ENCODE measurements at places on chromosomes 11 and 22. TPM values are rescaled to one million over a fixed set of nuclear protein-coding genes. Genes with fewer than 3 reads are reported as not detected.
A peak's percentile ranks its signal among the peaks of the same experiment; 100 is the strongest.

DNA sequence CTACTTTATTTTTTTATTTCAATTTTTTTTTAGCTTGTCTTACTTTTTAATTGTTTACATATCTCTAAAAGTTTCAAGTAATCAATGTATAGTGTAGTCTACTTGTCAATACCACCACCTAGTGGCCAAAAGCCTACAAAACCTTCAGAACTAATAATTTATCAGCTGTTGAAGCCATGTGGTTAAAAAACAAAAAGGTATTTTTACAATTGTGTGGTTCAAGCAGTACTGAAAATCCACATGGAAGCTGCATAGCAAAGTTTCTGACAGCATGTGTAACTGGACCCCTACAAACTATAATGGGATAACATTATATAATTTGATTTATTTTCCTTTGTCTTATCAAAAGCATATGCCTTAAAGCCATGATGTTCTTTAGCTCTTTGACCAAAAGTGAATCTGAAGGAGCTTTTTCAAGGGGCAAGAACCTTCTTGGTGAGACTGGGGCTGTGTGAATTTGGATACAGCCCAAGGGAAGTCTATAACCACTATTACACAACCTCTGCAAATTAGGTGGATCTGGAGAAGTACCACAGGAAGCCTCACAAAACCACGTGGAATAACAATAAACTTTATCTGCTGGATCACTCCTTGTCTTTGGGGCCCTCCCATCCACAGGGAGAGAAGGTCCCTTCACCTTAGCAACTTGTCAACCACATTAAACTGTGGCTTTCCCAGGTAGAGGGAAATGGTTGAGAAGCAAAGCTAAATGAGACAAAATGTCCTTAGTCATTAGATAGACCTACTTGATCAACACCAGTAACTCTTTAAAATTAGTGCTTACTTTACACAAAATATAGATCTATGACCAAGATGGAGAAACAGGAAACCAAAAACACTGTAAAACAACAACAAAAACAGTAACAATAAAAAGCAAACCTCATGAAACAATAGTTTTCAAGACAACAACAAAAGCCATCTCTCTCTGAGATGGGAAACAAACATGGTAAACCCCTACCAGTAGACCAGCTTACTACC is 9.9 kb downstream of the NARS2 start:
- DNase-seq = peak; percentile 61

FOLR3 gene
- polyA plus RNA-seq = 2.8 TPM

GRCh38 chr11:122864386-122865115 is 18.0 kb upstream of the JHY start:
- DNase-seq = no peak

DNA sequence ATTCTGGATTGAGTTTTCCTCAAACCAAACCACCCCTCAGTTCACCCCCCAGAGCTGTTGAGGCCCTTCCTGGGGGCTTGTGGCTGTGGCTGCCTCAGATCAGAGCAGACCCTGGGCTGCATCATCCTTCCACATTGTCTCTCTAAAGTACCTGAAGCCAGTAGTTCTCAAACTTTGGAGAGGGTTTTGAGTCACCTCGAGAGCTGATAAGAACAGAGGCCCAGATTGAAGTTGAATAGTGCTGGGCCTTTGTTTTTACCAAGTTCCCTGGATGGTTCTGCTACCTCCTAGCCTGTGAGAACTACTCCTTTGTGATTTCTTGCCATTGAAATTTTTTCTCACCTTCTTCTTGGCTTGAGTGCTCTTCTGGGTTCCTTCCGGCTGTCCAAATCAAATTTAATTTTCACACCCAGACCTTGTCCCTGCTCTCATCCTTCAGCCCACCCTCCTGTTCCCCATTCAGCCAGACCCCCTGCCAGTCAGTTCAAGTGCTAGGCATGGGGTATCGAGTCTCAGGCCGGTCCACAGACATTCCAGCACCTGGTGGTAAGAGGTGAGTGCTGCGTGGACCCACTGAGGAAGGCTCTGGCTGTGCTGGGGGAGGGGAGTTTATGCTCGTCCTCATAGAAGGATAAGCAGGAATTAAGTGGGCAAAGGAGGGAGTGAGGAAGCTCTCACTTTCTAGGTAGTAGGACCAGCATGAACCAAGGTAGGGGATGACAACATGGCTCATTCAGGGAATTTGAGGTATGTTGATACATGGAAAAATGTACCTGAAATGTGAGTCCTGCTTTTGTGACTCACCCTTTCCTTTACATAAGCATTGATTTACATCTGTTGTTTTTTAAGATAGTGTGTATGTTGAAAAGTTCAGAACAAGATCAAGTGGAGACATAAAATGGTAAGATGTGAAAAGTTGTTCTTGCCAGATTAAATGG is 116.5 kb downstream of the PTPRJ start:
- DNase-seq = no peak

DNA sequence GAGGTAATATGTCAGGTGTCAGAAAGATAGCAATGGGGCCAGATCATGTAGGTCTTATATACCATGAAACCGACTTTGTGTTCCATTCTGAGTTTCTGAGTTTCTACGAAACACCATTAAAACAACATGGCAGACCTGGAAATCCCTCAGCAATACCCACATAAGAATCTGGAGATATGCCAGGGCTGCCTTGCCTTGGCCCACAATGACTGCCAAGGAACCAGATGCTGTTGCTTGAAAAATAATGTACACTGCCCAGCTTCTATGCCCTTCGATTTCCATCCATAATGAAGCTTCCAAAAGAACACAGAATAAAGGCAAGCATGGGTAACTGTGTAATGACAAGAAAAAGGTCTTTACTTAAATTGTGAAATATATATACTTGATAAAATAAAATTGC is 277.4 kb downstream of the SOX6 start:
- DNase-seq = no peak

GRCh38 chr11:70064008-70064725 is 13.9 kb upstream of the ANO1 start:
- DNase-seq = no peak

DNA sequence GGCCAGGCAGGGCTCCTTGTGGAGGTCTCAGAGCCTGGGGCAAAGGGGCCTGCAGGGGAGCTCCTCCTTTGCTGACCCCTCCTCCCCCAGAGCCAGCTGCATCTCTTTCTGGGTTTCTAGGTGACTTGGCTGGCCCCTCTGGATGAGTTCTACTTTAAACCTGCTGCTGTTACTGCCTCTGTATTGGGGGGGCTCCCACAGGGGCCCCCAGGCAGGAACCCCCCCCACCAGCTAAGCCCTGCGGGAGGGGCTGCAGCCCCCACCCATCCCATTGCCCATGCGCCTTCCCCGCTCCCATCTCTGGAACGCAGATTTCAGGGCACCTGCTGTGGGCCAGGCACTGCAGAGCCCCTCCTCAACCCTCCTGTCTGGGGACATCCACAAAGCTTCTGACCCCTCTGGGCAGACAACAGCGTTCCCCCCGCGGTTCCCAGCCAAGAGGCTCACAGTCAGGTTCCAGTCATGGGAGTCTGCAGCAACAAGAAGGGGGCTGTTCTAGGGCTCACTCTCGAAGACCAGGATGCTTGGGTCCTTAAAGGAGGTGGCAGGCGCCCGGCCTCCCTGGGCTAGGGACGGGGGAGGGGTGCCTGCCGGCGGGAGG is 815 bp upstream of the PLCB3 start:
- no peak for DNase-seq

GRCh38 chr11:3837793-3838192 is 3.0 kb downstream of the RHOG start:
- no peak for DNase-seq

DNA sequence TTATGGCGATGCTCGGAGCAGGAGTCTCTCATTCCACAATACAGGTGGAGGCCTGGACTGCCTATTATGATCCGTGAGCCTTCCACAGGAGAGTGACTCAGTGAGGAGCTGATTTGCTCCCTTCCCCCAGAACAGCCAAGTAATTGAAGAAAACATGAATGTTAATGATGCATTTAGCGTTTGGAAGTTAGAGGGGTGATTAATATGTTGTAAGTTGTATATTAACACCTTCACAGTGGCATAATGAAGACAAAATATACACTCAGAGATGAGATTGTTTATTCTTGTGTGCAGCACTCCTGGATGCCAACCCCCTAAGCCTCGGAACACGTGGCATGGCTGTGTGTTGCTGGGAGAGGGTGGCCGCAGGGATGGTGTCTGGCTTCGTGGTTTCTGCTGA is 98.6 kb downstream of the GRIK4 start:
- DNase-seq = no peak

NAP1L4 gene
- polyA plus RNA-seq = 220 TPM

DNA sequence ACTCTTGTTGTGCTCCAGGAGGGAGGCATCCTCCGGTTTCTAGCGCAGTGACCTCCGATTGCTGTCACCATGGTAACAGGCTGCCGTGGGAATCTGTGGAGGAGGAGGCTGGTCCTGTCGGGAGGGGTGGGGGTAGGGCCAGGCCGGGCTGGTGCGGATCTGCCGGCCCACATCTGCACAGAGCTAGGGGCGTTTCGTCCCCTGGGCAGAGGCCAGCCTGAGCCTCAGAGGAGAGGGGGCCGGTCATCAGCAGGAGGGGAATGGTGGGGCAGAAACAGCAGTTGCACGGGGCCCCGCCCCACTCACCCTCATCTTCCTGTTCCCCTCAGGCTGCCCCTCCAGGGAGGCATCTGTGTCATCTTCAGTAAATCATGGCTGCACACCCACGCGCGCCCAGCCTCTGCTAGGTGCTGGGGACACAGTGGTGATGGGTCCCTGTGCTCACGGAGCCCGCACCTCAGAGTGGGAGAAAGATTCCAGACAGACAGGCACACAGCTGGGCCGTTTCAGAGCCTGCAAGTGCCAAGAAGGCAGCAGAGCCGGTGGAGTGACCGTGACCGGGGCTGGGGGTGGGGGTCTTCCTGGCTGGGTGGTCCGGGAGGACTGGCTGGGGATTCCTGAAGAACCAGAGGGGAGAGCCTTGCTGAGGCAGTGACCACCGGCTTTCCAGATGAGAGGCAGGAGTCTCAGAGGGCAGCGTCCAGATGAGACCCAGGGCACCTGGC is 120.5 kb downstream of the CACNA1I start:
- DNase-seq = no peak

MRGPRX4 gene
- not detected for polyA plus RNA-seq

PGGHG gene
- polyA plus RNA-seq = 19.2 TPM

DNA sequence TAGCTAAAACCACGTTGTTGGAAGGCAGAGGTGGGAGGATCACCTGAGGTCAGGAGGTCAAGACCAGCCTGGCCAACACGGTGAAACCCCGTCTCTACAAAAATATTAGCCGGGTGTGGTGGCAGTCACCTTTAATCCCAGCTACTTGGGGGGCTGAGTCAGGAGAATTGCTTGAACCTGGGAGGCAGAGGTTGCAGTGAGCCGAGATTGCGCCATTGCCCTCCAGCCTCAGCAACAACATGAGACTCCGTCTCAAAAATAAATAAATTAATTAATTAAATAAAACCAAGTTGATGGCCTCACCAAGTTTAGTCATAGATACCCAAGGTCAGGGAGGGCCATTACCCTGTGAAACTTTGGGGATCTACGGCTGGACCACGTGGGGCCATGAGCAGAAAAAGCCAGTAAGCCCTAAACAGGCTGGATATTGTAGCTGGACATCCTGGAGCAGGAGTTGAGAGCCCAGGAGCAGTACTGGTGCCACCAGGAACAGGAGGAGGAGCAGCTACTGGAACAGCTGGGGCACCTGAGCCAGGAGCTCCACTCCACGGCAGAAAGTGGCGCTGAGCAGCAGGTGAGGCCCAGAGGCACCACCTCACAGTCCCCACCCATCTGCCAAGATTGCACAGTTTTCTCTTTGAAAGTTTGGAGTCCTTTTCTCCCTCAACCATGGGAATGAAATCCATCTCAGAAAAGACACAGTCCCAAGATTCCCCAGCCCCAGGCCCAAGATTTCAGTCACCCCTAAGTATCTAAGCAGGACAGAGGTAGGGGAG is 50.5 kb downstream of the BTG4 start:
- no peak for DNase-seq

PATE4 gene
- polyA plus RNA-seq = not detected

LDHAL6A gene
- 0.65 TPM for polyA plus RNA-seq

- no peak for DNase-seq
These were observed 129.5 kb upstream of the E2F8 start for GRCh38 chr11:19370100-19370861.

GRCh38 chr11:33777906-33778305 is 3.6 kb upstream of the FBXO3 start:
- no peak for DNase-seq

- no peak for DNase-seq
These were observed 18.5 kb downstream of the SPECC1L start for GRCh38 chr22:24289114-24289513.

DNA sequence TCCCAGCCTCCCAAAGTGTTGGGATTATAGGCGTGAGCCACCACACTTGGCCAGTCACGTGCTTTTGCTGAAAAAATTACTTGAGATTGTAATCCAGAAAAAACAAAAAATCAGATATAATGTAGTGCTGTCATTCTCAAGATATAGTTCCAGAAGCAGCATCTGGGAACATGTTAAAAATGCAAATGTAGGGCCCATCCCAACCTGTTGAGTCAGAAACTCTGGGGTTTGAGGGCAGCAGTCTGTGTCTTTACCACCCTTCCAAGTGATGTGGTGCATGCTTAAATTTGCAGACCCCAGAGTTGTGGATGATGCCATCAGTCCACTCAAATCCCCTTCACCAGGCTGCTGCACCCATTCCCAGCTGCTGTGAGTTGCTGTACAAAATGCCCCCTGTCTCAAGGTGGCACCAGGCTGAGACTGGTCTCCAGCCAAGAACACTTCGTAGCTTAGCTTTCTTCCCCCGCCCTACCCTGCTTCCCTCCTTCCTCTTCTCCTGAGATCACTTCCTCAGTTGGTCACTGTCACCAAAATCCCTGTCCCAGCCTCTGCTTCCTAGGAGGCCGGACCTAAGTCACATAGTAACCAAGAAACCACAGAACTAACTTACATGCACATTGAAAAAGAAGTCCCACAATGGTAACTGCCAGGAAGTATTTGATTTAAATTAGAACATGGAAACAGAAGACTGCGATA is 18.2 kb upstream of the ARRB1 start:
- no peak for DNase-seq

- DNase-seq = no peak
These were observed 161.1 kb upstream of the CADM1 start for GRCh38 chr11:115665175-115665821.

SCGB1D2 gene
- 2.3 TPM for polyA plus RNA-seq

GRCh38 chr11:92473736-92474135 is 249.1 kb downstream of the FAT3 start:
- DNase-seq = no peak

MS4A6E gene
- polyA plus RNA-seq = not detected

DTX4 gene
- 43.4 TPM for polyA plus RNA-seq

- no peak for DNase-seq
These were observed 302.7 kb downstream of the ETS1 start for GRCh38 chr11:128284634-128285033.

GRCh38 chr22:22603470-22603947 is 40.9 kb upstream of the GGTLC2 start:
- DNase-seq = no peak

SPTBN2 gene
- 51.2 TPM for polyA plus RNA-seq

DNA sequence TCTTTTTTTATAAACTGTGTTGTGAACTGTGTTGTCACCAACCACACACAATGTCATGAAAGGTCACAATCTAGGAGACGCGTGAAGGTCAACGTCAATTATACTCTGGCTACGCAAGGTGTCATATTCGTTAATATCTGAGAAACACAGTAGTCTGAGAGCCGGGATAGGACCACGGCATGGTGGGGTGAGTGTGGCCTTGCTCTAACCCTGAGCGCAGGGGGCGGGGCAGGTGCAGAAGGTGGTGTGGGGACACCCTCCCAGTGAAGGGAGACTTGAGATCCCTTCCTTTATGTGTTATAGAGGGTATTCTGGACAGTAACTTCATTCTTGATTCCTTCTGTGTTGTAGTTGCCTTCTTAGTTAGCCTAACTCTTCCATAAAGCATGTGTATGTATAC is 883.0 kb downstream of the OPCML start:
- no peak for DNase-seq

Measured in right renal cortex interstitium (tissue), 3 donors.